ENCODE measurements at places on chromosomes 6 and 20.
A peak's percentile ranks its signal among the peaks of the same experiment; 100 is the strongest.

GRCh38 chr6:32868257-32868788 is 14.3 kb downstream of the PSMB9 start:
- peak; percentile 48 for DNase-seq

DNA sequence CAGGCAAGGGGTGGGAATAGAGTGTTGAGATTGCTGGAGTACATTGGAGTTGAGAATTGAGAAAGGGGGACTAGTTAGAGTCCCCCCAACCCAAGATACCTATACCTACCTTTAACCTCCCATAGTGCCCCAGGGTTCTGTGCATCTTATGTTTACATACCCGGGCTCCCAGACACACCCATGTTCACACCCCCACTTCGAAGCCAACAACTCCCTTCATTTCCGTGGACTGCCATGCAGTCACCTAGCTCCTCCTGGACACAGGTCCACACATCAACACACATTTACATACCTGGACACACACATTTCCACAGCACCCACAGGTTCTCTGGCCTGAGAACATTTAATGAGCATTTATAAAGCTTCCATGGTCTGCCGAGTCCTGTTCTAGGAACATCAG is 5.1 kb downstream of the TMEM63B start:
- no peak for DNase-seq

DNA sequence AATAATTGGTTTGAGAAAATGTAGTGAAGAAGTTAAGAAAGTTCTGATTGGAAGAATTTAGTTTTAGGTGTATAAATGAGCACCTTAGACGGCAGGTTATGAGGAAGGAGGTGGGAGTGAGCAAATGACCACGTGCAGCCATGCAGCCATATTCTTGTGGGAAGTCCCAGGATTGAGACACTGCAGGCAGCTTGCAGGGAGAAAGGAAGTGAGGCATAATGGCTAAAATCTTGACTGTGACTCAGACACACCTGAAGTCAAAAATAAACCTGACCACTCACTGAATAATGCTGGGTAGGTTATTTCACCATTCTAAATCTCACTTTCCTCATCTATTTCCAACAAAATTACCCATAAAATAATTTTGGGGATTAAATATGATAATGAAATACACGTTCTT is 16.6 kb downstream of the DSE start:
- DNase-seq: no peak

DNA sequence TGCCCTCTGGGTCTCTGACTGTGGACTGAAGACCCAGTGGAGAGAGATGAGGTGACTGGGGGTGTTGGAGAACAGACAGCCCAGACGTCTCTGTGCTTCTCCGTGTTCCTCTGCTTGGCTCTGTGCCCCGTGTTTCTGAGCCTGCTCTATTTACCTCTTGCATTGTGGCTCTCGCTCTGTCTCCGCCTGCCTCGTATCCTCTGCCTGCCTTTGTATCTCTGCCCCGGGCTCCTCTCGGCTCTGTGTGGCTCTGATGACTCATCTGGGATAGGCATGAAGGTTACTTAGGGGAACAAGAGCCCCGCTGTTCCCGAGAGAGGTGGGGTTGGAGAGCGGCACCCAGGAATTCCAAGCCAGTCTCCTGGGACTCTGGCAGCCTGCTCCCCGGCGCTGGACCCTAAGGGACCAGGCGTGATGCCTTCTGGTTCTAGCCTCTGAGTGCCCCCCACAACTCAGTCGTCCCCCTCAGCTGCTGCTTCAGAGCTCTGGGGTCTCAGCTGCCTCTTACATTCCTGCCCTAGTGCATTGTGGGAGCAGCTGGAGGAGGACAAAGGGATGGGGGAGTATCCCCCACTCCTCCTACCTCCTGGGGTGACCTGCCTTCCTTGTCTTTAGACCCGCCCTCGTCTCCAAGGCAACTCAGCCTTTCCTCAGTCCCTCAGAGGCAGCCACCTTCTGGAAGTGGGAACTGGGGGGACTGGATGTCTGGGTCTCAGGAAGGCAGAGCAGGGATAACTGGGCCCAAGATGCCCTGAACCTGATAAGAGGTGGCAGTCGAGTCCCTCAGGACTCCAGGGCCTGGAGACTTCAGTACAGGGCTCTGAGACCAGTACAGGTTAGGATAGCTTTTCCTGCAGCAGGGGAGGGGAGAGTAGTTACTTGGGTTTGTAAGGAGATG is 1.9 kb downstream of the DDR1 start:
- DNase-seq: peak; percentile 77

DNA sequence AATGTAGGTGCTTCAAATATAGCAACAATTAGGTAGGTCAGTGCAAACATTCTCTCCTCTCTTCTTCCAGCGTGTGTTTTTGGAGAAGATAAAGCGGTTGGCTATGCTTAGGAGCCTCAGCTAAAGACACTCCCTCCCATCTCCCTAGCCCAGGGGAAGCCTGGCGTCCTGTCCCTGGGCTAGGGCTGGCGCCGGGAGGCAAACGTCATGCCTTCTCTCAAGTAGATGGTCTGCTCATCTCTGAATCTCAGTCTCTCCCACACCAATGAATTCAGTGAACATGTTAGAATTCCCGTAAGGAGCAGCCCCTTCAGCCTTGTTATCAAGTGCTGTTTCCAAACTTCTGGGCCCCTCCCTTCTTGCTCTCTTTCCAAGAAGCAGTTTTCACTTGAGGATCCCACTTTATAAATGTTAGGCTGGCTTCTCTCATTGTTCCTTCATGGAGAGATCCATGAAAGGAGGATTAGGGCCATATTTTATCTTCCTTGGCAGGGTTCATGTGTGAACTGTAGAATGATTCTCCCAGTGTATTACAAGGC is 142.8 kb downstream of the CLIC5 start:
- no peak for DNase-seq

Data from occipital lobe (tissue), 3 donors.